Posterior vena cava (tissue), 2 donors: ENCODE measurements at places on chromosomes 2 and 18. TPM values are rescaled to one million over a fixed set of nuclear protein-coding genes. Genes with fewer than 3 reads are reported as not detected.

The MOGAT1 gene
- not detected for total RNA-seq

The KATNAL2 gene
- total RNA-seq: 1.8 TPM

The AGXT gene
- total RNA-seq: not detected

The CFAP210 gene
- not detected for total RNA-seq

The EIF4E2 gene
- 49.1 TPM for total RNA-seq

DNA sequence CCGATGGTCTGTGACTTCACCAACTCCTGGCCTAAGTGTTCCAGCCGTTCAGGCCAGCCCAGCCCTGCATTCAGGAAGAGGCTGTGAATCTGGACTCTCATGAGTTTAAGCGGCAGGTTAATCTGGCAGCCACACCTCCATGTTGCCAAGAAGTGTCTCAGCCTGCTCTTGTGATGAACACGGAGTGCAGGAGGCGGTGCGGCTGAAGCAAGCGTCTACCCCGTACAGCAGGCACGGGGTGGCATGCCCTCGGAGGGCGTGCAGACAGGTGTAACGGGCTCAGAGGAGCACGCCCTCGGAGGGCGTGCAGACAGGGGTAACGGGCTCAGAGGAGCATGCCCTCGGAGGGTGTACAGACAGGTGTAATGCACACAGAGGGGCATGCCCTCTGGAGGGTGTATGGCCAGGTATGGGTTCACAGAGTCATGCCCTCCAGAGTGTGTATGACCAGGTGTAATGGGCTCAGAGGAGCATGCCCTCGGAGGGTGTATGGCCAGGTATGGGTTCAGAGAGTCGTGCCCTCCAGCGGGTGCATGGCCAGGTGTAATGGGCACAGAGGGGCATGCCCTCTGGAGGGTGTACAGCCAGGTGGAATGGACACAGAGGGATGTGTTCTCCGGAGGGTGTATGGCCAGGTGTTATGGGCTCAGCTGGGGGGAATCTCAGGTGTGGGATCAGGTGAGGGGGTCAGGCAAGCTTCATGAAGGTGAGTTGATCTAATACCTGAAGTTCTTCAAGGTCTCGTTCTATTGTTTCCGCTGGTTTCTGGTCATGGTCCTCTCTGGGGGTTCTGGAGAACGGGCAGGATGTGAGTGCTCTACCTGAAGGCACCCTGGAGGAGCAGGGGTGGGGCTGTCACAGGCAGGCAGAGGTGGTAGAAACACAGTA is 22.6 kb downstream of the CROCC2 start:
- peak; percentile 62 for DNase-seq

DNA sequence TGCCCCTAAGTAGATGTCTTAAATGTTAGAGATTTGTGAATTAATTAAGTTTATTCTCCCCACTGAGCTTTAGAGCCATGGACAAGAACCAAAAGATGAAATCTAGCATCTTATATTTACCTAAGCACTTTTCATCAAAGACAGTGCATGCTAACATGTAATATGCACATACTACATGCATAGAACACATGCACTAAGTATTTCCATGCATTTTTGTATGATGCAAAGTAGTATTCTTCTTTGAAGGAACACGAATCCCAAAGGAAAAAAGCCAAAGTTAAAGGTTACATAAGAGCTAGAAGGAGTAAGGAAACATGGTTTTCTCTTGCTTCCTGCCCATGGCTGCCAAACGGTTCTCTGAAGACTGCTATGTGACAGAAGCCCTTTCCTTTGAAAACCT is 15.3 kb downstream of the STAMBP start:
- no peak for DNase-seq

GRCh38 chr2:65198737-65199136 is 28.9 kb upstream of the ACTR2 start:
- no peak for DNase-seq

DNA sequence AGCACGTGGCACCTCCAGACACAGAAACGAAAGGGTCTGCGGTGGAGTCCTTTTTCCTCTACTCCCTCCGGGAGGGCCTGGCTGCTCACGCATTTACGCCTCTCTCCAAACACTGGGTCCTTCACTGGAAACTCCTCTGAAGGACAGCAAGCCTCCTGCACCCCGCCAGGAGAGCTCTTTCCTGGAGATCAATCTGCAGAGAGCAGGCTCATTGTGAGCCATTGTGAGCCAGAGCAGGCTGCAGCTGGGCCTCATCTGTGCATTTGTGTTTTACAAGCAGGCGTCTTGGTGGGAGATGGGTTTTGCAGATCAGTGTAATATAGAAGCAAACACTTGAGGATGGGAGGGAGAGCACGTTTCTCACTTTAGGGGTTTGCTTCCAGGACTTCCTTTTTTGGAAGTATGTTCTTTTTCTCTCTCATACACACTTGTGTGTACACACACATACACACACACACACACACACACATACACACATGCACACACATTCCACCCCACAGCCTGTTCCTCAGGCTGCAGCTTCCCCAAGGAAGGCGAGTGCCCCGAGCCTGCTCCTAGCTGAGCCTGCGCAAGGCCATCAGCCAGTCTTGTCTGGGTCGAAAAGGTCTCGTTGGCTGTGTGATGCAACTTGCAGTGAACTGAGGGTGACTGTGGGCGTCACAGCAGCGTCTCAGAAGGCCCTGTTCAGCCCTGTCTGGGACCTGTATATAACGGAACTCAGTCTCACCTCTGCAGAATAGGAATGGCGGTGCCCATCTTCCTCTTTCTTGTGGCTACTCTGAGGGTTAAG is 163.5 kb downstream of the GLI2 start:
- no peak for DNase-seq
